Right kidney (tissue), 9 donors: ENCODE measurements at places on chromosomes 7 and 10.

- no peak for DNase-seq
Observed at GRCh38 chr7:93047514-93048099, 70.2 kb downstream of the SAMD9 start.

DNA sequence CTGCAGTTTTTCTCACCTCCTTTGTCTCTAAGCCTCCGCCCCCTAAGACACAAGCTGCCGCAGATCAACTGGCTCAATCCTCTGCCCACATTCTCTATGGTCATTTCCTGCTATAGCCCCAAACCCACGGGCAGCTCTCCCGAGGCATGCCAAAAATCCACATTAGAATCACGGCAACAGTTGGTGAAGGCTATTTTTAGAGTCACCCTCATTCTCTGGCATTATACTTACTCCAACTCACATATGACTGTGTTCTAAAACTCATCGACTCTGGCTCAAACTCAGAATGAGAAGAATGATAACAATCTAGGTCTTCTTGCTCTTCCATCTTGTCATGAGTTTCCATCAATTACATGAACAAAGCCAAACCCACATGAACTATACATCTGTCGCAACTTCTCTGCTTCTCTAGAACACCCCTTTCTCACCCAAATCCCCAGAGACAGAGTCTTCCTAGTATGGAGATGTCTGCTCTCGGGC lies 10.9 kb upstream of the KIAA1549 start:
- no peak for DNase-seq

GRCh38 chr10:11521860-11522259 lies 89.6 kb downstream of the USP6NL start:
- no peak for DNase-seq

DNA sequence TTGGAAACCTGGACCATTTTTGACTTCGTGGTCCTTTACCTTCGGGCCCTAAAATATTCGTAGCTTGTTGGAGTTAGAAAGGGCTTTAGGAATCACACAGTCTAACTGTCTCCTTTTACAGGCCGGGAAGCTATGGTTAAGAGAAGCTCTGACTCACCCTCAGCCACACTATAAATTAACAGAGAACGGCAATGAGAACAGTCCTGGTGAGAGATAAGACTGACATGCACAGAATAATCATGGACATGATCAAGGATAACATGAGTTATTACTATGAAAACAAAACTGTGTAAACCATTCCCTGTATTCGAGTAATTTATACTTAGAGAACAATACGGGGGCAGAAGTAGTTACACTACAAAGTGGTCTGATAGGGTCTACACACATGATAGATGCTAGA lies 162.5 kb upstream of the MALRD1 start:
- no peak for DNase-seq

GRCh38 chr10:126135177-126135576 lies 238.8 kb downstream of the FANK1 start:
- DNase-seq = no peak

- DNase-seq = no peak
Observed at GRCh38 chr10:126673565-126673964, 3.1 kb upstream of the C10orf90 start.

DNA sequence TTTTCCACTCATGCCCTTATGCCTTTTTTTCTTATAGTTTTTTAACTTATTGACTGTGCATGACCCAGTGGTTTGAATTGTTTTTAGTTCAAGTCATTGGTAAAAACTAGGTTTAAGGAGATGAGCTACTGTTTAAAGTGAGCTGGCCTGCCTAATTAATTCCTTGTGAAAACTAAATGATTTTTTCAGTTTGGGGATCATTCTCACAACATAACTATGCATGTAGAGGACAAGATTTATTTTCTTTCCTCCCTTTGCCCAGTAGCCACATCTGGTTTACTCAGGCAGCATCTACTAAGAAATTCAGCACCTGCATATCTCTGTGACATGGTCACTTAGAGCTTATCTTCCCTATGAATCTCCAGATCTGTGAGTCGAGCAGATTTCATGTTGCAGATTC lies 1.7 kb downstream of the ADO start:
- DNase-seq = no peak

DNA sequence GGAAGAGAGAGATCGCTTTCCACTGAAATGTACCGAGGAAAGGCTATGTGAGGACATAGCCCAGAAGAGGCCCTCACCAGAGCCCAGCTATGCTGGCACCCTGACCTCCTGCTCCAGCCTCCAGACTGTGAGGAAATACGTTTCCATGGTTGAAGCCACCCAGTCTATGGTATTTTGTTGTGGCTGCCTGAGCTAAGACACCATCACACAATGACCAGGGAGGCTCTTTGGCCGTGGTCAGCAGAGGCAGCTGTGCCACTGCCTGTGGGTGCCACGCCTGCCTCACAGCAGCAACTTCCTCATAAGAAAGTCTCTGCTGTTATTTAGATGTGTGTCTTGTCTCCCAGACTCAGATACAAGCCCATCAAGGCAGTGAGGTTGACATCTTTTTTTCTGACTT lies 182.7 kb upstream of the PLXNA4 start:
- no peak for DNase-seq
